ENCODE measurements at places on chromosomes 6 and 20.

GRCh38 chr20:12020846-12021245 lies 103.2 kb downstream of the BTBD3 start:
- no peak for DNase-seq

DNA sequence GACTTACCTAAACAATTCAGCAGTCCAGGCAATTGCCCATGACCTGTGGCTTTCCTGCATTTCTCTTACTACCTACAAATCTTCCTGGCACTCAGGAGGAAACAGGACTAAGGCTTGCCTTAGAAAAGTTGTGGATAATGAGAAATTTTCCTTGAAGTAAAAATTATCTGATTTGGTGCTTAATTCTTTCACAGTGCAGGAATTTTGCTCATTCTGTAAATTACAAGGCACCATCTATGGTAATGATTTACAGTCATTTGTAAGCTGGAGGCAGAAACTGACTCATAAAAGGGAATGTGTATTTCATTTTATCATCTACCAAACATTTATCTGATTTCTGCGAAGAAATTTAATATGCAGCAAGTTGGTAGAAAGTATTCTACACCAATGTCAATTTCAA lies 211.5 kb upstream of the FKBP1C start:
- no peak for DNase-seq

GRCh38 chr6:128067446-128068118 lies 166.7 kb upstream of the THEMIS start:
- DNase-seq, result no peak

DNA sequence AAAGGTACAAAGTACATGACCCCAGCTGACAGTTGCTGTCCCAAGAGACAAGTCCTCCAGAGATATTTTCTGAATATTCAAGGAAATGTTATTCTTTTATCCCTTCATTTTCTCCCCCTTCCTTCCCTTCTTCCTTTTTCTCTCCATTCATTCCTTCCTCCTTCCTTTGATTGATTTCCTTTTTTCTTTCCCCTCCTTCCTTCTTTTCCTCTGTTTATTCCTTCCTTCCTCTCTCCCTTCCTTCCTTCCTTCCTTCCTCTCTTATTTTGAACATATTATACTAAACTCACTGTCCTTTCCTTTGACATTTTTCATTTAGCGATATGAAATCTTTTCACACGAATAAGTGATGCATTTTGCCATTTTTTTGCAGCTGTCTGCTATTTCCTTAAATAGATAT lies 73.2 kb upstream of the HDDC2 start:
- no peak for DNase-seq

GRCh38 chr6:35049156-35049735 lies 91.9 kb downstream of the TCP11 start:
- DNase-seq, result no peak

GRCh38 chr20:39990692-39991091 lies 698.3 kb downstream of the MAFB start:
- no peak for DNase-seq

GRCh38 chr6:41272591-41273240 lies 13.8 kb downstream of the TREM1 start:
- DNase-seq, result no peak

DNA sequence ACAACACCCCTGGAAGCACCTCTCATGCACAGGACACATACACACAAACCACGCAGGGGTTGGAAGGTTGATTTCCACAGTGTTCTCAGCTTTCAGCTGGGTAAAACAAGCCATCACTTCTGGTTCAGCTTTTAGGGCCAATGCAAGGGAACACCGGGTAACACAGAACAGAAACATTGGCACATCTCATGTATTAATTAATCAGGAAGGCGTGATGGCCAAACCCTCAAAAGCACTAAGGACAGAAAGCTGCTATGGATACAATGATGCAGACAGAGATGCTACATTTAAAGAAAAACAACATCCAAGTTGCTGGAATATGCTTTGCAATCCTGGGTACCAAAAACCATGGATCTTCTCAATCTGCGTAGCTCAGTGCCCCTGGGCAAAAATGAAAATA lies 104.3 kb upstream of the BEND6 start:
- DNase-seq, result no peak

DNA sequence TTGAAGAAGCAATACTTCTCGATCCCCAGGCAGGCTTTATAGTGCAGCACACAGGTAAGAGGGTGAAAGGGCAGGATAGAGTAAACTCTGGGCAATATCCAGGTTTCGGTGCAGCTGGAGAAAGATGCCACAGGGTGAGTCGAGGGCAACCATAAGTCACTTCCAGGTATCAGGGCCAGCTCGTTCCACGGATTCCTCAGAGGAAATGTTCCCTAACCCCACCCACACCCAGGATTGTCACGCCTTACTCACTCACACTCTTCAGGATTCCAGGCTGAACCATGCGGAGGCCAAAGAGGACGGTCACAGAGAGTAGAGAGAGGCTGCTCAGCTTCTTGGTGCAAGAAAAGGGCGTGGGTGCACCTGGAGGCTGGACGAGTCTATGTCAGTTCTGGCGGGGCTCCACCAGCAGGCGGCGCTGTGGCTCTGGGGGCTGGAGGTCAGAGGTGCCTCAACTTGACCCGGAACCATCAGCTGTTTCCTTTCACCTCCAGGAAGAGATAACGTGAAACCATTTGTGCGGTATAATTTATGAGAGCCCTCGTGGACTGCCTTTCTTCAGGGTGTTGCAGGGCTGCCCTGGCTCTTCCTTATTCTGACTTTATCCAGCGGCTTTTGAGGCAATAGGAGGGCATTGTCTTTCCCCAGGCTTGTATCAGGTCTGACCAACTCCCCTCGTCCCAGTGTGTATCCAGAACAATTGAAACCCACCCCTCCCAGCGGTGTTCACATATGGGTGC lies 14.5 kb upstream of the WFDC12 start:
- peak; percentile 21 for DNase-seq

DNA sequence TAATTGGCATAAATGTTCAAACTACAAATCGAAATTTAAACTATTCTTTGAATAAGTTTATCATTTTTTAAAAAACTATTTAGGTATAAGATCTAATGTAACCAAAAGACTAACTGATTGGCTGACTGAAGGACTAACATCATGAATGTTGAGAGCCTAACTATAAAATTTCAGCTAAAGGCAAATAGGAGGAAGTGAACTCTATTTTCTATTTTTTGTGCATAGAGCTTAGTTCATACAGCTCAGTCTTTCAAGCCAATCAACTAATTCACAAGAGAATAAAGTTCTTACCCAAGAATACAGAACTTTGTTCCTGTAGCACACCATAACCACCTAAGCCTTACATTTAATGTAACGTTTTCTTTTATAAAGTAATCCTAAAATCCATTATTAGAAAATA lies 46.3 kb upstream of the STXBP5 start:
- no peak for DNase-seq

DNA sequence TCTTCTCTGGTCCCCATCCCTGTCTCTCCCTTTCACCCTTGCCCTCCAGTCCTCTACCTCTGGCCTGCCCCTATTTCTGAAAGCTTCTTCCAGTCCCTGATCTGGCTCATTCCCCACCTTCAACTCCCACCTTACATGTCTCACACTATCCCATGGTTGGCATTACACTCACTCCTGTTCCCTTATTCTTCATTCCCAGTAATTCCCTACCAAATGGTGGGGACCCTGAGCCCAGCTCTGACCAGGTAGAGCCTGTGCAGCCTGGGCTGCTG lies 6.4 kb downstream of the TP53INP2 start:
- no peak for DNase-seq

GRCh38 chr6:136249336-136249735 lies 775 bp downstream of the MTFR2 start:
- no peak for DNase-seq

GRCh38 chr6:149410557-149410956 lies 10.5 kb downstream of the SUMO4 start:
- DNase-seq, result no peak

GRCh38 chr6:125392682-125393081 lies 90.9 kb upstream of the HDDC2 start:
- DNase-seq, result no peak

DNA sequence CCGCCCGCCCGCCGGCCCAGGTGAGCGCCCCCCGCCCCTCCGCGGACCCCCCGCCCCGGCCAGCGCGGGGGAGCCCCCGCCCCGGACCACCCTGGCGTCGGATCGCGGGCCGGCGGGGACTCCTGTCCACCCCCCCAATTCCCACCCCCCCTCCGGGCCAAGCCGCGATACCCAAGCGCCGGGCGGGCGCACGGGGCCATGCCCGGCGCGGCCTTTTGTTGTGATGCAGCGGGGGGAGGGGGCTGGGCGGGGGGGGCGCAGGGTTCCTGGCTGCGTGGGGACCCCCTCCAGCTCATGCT lies 245 bp downstream of the SRC start:
- no peak for DNase-seq

- DNase-seq, result no peak
Measured at GRCh38 chr6:43936476-43936875, 166.5 kb downstream of the VEGFA start.

DNA sequence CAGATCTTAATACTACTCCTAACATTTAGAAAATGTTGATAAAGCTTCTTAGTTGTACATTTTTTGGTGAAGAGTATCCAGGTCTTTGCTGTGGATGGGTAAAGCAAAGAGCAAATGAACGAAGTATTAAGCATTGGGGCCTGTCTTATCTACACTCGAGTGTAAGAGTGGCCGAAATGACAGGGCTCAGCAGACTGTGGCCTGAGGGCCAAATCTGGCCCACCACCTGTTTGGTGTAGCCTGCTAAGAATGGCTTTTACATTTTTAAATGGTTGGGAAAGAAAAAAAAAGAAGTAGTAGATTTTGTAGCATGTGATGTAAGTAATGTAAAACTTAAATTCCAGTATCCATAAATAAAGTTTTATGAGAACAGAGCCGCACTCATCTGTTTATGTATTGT lies 19.4 kb upstream of the MAPK13 start:
- no peak for DNase-seq

DNA sequence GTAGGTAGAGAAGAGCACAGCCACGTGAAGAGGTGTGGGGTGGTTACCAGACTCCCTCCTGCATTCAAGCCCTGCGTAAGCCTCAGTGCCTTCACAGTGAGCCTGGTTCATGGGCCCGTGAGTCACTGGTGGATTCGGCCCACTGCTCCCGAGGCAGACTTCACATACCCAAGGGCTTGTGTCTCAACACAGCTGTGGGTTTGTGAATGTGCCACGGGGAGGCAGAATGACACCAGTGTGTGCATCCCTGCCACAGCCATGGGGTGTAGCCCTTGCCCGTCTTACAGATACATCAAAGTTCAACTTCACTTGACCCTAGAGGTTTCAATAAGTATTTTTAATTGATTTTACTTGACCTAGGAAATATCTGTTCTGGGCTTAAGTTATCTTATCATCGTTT lies 108.5 kb downstream of the MAP3K4 start:
- no peak for DNase-seq

GRCh38 chr6:56148488-56149186 lies 98.7 kb downstream of the COL21A1 start:
- DNase-seq, result no peak

GRCh38 chr6:95593025-95593424 lies 15.7 kb downstream of the MANEA start:
- no peak for DNase-seq

- no peak for DNase-seq
Measured at GRCh38 chr20:59411170-59411569, 110.8 kb downstream of the EDN3 start.

- DNase-seq, result no peak
Measured at GRCh38 chr6:85912582-85912981, 269.9 kb upstream of the SYNCRIP start.

GRCh38 chr20:32970115-32970972 lies 33.9 kb downstream of the SUN5 start:
- DNase-seq, result no peak

GRCh38 chr20:21167261-21167660 lies 41.4 kb downstream of the KIZ start:
- no peak for DNase-seq

DNA sequence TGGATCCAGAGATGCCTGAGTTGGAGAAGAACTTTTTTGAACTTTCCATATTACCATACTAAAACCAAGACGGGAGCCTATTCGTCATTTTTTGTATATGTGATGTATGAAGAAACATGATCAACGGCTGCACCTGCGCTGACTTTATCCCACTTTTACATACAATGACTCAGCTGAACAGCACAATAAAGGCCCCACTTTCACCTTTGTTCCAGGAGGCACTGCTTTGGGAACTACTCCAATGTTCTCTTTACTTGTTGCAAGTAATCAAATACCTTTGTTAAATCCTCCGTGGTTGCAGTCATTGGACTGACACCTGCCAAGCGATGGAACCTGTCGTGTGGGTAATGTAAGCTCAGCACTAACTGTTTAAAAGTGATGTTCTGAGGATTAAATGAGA lies 17.3 kb upstream of the BTN3A2 start:
- DNase-seq, result no peak

DNA sequence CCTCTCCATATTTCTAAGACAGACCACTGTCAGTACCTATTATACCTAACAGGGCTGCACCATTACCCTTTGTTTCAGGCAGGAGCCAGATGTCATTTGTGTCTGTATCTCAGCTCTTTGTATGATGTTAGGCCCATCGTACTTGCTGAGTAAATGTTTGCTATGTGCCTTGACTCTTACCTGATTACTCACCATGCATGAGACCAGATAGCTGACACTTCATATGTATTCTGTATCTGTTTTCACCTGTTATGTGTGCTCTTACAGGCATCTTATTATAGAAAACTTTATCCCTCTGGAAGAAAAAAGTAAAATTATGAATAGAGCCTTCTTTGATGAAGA lies 31.7 kb upstream of the ASXL1 start:
- DNase-seq, result no peak

GRCh38 chr20:41242807-41243206 lies 74.7 kb downstream of the ZHX3 start:
- no peak for DNase-seq

DNA sequence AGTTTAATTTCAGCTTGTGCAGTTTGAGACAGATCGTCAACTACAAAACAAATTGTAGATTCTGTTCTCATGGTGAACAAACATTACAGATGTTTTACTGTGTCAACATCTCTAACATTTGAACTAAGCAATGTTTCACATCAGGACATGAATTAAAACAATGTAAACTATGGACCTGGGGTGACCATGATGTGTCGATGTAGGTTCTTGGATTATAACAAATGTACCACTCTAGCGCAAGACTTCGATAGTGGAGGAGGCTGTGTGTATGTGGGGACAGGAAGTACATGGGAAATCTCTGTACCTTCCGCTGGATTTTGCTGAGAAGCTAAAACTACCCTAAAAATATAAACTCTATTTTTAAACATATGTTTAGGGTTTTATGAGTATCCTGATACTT lies 17.1 kb downstream of the HIVEP2 start:
- peak; percentile 26 for DNase-seq

GRCh38 chr6:114941078-114941477 lies 598.3 kb upstream of the HS3ST5 start:
- DNase-seq, result no peak

DNA sequence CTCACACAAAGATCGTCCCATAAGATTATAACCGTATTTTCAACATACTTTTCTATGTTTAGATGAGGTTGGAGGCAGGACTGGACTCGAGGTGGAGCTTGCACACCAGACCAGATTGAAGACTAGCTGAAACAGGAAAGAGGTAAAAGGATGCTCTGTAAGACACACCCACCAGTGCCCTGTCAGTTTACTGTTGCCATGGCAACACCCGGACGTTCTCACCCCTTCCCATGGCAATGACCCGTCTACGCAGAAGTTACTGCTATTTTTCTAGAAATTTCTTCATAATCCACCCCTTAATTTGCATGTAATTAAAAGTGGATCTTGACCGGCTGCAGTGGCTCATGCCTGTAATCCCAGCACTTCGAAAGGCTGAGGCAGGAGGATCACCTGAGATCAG lies 13.6 kb upstream of the SRSF6 start:
- DNase-seq, result no peak

GRCh38 chr6:112087916-112088315 lies 525 bp downstream of the FAM229B start:
- DNase-seq, result no peak

Data from CD4-positive, alpha-beta T cell treated with Interleukin-1 beta for 1 hour (primary cell).